COLO829 (cell line): ENCODE measurements at places on chromosomes 12 and 14.

- no peak for DNase-seq
Measured at GRCh38 chr14:56159066-56159465, 40.9 kb downstream of the PELI2 start.

DNA sequence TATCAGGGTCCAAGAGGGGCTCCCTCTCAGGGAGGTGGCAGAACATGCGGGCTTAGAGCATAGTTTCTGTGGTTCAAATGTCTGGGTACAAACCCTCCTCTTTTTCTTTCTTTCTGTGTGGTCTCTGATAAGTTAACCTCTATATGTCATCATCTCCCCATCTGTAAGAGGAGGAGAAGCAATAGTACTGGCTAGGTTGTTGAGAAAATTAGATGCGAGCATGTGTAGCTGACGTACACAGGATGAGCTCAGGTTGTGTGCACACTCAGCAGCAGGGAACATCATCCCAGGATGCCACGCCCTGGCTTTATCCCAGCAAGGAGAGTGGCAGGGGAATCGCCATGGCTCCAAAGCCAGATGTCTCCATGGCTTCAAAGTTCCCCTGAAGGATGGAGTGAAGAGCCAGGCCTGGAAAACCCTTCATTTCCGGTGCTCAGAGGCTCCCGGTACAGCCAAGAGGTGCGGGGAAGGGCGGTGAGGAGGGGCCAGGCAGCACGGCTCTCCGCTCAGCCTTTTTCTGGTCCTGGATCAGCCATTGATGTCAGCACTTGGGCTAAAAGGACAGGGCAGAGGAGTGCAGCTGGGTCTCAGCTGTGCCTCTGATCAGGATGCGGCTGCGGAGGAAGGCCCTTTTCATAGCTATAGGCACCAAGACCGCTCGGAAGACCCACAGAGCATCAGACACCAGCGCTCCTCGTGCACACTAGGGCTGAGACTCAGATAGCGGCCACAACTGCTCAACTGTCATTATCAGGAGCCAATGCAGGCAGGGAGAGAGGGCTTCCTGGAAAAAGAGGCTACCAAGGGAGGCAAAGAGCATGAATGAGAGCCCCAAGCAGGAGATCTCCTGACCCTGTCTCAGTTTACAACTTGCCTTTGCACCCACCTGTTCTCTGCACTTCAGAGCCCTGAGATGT is 41.5 kb downstream of the ARL6IP4 start:
- no peak for DNase-seq

- DNase-seq: peak; percentile 60
Measured at GRCh38 chr12:77062846-77063461, 2.4 kb downstream of the E2F7 start.

- no peak for DNase-seq
Measured at GRCh38 chr14:99094901-99095300, 177.1 kb downstream of the BCL11B start.

DNA sequence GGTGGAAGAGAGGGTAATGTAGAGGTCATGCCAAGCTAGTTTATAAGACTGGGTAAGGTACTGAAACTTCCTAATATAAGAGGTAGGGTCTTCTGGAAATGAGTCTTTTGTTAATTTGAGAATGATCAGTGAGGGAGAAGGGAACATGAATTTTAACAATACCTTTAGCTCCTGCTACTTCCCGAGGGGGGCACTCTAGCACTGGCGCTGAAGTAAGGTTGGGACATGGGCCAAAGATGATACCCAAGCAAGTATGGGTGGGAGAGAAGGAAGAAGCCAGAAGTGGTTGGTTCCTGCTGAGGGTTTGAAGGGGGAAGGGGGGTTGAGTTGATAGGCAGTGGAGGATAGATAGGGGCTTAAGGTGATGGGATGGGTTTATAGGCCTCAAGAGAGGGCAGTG is 32.3 kb upstream of the RNASE1 start:
- no peak for DNase-seq

GRCh38 chr12:130633771-130634170 is 82.3 kb downstream of the RIMBP2 start:
- no peak for DNase-seq

DNA sequence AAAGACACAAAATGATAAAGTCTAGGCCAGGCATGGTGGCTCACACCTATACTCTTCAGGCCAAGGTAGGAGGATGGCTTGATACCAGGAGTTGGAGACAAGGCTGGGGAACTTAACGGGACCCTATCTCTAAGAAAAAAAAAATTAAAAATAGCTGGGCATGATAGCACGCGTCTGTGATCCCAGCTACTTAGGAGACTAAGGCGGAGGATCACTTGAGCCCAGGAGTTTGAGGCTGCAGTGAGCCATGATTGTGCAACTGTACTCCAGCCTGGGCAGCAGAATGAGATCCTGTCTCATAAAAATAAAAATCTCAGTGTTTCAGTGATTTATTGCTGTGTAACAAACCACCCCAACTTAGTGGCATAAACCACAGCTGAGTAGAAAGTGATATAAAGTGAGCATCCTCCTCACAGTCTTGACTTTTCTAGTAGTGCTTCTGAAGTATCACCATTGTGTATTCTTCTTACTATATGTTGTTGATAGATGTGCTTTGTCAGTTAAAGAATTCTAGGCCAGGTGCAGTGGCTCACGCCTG is 10.6 kb upstream of the ATF1 start:
- no peak for DNase-seq

GRCh38 chr12:39886106-39886505 is 219.8 kb downstream of the SLC2A13 start:
- DNase-seq: no peak

DNA sequence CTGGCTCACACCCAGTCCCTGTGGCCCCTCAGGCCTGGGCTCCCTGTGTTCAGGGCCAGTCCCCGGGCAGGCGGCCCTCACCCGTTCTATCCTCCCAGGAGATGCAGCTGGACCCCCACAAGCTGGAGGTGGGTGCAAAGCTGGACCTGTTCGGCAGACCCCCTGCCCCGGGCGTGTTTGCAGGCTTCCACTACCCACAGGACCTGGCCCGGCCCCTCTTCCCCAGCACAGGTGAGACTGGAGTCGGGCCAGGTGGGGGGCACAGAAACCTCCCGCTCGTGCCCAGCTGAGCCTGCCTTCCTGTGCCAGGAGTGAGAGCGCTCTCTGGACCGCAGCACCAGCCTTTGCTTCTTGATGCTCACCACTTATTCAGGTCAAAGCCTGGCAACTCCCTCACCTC is 33.7 kb downstream of the LRCOL1 start:
- no peak for DNase-seq

DNA sequence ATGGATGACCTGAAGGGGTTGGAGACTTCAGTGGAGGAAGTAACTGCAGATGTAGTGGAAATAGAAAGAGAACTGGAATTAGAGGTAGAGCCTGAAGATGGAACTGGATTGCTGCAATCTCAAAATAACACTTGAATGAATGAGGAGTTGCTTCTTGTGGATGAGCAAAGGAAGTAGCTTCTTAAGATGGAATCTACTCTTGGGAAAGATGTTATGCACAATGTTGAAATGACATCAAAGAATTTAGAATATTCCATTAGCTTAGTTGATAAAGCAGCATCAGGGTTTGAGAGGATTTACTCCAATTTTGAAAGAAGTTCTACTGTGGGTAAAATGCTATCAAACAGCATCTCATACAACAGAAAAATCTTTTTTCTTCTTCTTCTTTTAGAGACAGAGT is 186.4 kb upstream of the PRKD1 start:
- no peak for DNase-seq

GRCh38 chr12:20508359-20508758 is 140.0 kb downstream of the PDE3A start:
- DNase-seq: no peak

DNA sequence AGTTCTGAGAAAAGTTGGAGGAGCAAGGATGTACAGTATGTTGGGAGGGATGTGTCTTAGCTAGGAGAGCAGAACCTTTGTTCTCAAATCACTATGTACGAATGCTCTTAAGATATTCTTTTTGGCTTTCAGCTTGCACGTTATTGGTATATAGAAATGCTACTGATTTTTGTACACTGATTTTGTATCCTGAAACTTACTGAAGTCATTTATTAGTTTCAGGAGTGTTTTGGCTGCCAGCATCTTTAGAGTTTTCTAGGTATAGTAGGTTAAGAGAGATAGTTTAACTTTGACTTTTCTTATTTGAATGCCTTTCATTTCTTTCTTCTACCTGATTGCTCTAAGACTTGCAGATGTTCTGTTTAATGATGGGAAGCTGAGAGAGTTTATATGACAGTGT is 442.8 kb upstream of the FBXO33 start:
- no peak for DNase-seq

DNA sequence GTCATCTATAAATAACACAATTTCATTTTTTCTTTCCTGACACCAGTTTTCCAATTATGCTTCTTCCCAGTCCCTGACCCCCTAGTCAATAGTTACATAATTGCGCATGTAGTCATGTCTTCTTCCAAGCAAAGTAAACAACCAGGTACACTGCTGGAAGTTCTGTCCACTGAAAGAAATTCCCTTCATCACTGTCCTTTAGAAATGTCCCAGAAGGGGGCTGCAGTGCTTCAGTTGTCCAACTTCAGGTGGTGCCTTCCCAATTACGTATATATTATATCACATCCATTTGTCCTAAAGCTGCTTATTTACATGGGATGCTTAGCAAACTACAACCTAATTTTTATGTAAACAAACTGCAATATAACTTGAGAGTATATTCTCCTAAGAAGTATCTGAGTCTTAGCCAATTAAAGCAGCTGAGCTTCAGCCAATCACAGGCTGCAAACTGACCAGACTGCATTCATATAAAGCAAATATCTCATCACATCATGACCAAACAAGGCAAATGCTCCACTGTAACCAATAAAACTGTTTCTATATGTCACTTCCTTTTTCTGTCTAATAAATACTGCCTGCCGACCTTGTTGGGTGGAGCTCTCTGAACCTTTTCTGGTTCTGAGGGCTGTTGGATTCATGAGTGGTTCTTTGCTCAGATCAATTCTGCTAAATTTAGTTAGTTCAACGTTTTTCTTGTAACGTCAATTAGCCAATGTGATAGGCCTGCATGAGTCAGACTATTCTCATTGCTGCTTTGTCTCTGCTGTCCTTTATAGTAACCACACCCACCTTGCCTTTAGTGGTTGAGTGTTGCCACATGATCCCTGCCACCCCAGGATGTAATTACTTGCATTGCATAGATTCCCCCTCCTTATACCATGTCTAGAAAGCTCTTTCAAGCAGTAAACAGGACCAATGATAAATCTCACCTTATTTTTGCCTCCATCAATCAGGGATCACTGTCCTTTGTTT is 239.3 kb downstream of the ALG10B start:
- DNase-seq: no peak

- no peak for DNase-seq
Measured at GRCh38 chr14:90724866-90725265, 91.4 kb downstream of the TTC7B start.
